ENCODE measurements at places on chromosomes 1 and 21.

GRCh38 chr1:21362096-21362495 is 71.8 kb upstream of the ECE1 start:
- no peak for DNase-seq

DNA sequence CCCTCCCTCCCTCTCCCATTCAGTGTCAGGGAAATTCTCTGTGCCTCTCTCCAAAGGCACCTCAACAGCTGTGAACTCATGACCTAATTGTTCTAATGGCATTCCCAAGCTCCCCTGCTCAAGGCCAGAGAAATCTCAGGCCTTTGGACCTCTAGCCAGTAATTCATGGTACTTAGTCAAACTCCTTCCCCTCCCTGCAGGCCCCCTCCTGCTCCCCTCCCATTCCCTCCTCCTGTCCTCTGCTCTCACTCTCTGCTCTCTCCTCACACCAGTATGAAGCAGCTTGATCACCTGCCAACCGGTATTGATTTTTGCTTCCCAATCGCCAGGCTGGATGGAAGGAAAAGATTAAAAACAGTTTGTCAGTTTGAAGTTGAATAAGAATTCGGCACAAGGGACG is 370.5 kb upstream of the PBX1 start:
- no peak for DNase-seq

DNA sequence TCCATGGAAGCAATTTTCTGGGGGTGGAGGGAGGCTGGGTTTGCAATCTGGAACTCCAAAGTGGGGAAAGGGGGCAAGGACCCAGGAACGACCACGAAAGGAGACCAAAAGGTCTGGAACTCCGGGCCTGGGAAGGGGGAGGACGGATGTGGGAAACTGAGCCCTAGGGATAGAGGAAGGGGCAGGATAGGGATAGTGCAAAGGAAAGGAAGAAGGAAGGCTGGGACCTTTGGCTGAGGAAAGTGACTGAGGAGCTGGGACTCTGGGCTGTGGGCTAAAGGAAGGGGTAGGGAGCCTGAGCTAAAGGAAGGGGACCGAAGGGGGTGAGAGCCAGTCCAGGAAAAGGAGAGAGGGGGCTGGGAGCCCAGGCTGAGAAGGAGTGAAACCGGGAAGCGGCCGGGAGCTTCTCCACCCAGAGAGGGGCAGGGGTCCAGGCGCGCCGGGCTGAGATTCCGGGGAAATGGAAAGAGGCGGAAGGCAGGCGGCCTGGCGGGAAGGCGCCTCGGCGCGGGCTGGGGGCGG is 395 bp downstream of the SLC9A1 start:
- no peak for DNase-seq

DNA sequence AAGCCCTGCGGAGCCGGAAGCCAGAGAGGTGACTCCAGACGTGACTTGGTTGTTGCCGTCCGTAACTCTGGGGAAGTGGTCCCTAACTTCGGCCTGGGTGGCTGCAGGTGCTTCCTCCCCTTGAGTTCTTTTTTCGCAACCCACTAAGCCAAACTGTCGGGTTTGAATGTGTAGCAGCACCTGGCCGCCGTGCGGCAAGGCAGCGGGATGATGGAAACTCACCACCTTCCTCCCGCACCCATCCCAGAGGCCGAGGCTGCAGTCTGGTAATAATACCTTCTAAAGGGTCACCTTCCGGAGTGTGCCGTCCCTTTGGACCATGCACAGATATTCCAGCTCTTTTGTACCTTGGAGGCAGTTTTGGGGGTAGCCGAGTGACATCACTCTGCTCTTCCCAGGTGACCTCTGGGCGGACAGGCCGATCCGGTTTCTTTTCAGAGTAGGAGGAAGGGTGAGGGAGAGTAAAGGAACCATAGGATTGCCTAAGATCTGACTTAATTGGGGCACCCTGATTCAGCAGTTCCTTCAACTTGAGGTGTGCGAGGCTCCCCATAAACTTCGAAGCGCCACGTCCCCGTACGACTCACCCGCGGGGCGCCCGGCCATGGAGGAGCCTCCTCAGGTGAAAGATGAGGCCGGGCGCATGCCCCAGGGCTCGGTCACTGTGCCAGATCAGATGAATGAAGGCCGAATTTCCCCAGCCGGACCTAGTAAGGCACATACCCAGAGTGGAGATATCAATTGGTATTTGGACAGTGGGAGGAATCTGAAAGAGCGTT is 1.0 kb downstream of the KCNK1 start:
- DNase-seq = no peak

DNA sequence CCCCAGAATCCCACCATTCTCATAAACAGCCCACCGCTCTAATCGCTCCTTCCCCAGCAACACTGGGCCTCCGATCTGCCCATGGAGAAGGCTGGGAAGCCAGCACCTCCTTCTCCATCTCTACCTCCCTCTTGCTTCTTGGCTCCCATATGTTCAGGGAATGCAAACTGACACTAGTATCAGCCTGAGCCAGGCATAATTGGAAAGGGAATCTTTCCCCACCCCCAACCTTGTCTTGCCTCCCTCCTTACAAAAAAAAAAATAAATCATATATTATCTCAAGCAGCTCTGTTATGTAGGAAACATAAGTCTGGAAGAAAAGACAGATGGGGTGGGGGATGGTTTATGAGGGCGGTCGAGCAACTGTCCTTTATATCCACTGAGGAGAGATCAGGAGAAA is 127.2 kb downstream of the NAV1 start:
- DNase-seq = no peak

- DNase-seq = no peak
Measured at GRCh38 chr1:94731891-94732290, 88.3 kb upstream of the SLC44A3 start.

DNA sequence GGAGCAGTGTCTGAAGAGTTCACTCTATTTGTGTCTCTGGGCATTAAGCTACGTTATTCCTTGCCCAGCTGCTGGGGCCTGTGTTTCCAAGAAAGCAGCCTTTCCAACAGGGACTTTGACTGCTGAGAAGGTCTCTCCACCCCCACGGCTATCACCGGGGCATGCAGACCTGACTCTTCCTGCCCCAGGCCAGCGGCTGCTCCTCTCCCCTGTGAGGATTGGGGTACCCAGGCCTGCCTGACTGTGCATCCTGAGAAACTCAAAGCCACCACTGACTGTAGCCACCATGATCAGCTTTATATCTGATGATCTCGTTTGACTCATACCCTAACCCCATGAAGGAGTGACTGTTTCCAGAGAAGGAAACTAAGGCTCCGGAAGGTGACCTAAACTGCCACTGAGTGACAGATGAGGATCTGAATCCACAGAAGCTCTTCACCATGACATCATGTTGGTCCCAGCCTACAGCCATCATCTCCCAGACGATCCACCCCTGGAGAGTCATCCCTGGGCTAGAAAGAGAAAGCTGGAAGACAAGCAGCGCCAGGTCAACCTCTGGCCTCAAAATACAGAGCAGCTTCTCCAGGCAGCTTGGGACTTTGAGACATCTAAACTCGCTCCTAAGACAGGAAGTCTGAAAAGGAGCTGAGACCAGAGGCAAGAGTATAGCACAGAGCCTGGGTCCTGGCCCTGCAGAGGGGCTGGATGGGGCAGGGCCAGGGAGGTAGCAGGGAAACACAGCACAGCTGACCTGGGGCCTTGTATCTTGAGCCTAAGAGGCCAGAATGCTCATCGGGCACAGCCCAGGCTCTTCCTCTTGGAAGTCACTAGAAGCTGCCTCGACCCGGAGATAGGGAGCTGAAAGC is 244.0 kb upstream of the VAMP3 start:
- DNase-seq = no peak

- no peak for DNase-seq
Measured at GRCh38 chr1:61173118-61173517, 90.8 kb downstream of the NFIA start.

All from stimulated activated CD4-positive, alpha-beta T cell treated with anti-CD3 and anti-CD28 coated beads, Interleukin-15, amount 100 ng/mL, for 48 hours (primary cell).